ENCODE measurements at places on chromosomes 1 and 21.

- no peak for DNase-seq
Observed at GRCh38 chr1:153655333-153655732, 3.2 kb upstream of the SNAPIN start.

DNA sequence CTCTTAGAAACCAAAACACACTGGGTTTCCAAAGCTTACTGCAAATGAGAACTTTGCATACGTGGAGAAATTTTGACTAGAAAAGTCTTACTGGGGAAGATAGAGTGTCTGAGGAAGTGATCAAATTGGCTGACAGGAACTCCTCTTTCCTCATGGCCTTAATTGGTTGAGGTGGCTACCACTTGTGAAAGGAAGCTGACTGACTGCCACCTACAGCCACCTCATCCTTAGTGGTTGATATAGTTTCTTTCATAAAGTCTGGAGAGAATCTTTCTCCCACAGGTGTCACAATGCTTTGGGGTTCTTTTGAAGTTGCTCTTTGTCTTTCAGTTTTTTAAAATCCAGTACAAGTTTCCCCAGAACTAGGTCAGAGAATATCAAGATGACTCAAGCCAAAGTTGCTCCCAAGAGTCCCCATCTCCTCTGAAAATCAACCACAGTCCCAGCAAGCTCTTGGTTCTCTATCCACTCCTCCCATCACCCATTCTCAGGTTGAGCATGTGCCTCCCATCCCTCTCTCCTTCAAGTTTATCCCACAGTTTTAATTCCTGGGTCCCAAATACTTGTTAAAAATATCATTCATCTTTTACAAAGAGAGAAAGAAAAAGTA, 43.3 kb downstream of the GPR88 start:
- DNase-seq, result peak; percentile 46

DNA sequence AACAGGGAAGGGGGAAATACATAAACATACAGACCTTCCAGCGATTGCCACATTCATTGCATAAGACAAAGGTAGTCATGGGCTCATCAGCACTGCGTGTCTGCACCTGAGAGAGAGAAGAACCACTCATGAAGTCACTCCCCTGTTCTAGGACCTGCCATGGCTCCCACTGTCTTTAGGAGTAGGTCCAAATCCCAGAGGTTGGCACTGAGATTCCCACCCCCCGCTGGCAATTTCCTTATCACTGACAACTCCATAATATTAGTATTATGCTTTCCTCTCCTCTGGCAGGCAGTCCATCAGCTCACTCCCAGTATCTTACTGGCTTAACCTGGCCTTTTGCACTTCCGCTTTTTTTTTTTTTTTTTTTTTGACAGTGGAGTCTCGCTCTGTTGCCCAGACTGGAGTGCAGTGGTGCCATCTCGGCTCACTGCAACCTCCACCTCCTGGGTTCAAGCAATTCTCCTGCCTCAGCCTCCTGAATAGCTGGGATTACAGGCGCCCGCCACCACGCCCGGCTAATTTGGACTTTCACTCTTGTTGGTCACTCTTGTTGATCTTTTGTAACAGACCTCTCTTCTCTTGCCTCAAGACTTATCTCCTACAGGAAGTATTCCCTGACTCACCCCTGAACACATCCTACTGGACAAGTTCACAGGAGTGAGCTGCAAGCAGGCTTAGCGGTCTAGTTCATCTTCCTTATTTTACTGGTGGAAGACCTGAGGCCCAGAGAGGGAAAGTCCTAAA, 14.8 kb upstream of the ZNF436 start:
- DNase-seq, result peak; percentile 71

DNA sequence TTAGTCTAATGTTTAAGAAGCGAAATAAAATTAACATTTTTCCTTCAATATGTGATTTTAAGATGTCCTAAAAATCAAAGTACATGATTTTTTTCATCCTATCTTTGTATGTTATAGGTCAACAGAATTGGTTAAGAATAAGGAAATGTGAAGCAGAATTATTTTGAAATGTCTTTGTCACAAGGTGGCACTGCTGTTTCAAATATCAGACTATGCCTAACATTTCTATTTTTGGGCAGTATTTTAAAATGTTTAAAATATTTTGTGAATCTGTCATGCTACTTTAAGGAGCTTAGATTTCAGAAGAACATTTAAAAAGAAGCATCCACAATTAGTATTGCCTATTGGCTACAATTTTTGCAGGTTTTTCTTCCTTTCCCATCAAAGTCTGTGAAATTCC, 38.7 kb downstream of the AMY1C start:
- DNase-seq, result no peak

GRCh38 chr1:172533513-172534151, 682 bp downstream of the SUCO start:
- peak; percentile 31 for DNase-seq

GRCh38 chr1:40868051-40868723, 6.0 kb upstream of the CITED4 start:
- peak; percentile 58 for DNase-seq

DNA sequence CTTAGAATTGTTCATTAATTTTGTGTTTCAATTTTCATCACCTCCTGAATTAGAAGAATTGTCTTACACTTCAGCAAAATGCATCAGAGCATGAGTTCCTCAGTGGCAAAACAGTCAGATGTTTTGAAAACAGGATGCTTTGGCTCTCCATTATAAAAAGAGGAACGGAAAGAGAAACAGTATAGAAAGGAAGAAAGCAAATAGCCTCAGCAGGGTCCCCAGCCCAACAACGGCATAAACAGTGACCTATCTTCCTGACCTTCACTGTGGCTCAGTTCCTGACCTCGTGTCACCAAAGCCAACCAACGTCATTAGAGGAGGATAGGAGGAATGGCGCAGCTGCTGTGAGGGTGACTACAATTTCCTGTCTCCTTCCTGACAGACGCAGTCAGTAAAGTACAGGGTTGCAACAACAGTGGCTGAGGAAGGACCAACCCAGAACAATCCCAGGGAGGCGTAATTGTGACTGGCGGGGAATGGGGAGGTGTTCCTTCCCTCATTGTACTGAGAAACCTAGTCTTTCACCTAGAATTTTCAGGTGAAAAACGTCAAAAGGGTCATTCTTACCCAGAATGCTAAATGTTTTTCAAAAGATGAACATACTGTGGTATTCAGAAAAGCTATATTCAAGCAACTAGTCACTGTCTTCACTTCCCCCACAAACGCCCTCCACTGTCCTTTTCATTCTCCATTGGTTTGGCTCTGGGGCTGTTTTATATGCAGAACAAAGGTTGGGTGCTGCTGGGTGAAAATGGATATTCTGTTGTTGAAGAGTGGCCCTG, 197.9 kb upstream of the SGIP1 start:
- peak; percentile 99 for DNase-seq

GRCh38 chr1:34290831-34291230, 114.1 kb downstream of the C1orf94 start:
- no peak for DNase-seq

GRCh38 chr1:165680303-165680702, 18.1 kb downstream of the ALDH9A1 start:
- DNase-seq, result no peak

DNA sequence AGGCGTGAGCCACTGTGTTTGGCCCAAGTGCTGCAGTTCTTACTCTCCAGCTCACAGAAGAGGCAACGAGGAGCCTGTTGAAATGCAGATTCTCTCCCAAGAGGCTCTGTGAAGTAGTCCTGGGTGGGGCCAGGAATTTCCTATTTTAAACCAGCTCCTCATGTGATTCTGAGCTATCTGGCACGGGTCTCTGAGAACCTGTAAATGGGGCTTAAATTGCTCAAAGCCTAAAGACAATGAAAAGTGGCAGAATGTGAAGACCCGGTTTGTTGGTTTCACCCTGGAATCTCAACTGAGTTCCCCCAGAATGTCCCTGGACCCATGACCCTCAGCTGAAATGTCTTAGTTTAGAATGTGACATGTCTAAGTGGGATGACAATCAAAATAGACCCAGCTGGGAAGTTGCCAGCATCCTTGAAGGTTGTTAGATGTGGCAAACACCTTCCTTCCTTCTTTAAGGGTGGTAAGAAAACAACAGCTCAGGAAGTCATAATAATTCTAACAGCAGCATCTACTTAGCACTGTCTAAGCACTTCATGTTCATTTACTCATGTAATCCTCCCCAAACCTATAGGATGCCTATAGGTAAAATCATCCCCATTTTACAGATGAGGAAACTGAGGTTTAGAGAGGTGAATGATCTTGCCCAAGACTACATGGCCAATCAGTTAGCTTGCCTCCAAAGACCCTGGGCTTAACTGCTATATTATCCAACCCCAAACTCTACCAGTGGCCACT, 20.9 kb upstream of the ATP5PO start:
- peak; percentile 87 for DNase-seq

DNA sequence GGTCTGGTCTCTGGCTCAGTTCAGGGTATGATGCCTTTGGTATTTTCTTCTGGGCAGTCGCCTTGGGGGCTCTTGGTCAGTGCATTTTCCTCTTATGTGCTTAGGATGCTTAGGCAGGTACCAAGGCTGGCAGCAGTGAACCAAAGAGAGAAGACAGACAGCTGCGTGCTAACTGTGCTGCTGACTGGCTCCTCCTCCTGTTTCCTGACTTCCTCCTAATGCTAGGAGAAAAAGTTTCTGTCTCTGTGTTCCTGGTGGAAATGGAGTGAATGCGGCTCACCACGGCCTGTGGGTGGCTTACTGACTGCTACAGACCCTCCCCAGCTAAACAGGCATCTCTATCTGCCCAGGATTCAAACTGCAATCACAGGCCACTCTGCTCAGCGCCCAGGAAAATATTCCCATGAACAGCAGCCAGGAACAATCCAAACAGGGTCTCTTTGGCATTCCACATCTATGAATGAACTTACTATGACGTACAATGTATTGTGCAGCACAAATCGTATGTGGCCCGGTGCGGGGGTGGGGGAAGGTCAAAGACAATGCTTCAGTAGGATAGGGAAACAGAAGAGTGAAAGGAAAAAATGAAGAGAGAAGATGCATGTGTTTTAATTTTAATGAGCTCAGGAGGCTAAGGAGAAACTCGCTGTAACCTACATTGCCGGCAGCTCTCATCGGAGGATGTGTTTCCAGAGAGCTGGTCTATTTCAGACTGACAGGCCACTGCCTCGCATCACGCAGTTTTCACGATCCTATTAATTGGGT, 2.8 kb downstream of the ABCG1 start:
- peak; percentile 40 for DNase-seq

DNA sequence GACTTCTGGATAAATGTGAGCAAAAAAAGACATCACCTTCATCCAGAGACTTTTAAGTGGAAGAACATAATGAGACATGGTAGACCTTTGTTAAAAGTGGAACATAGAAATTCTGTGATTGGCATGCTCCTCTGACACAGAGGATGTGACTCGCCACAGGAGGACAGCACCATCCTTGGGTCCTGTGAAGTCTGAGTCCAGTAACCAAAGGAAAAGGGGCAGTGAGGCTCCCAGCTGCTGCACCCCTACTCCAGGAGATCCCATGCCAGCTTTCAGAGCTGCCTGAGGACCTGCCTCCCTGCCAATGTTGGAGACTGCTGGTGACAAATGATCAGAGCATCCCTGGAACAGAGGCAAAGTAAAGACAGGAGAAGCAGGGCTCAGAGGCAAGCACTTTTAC, 136.2 kb downstream of the BRINP2 start:
- DNase-seq, result no peak

DNA sequence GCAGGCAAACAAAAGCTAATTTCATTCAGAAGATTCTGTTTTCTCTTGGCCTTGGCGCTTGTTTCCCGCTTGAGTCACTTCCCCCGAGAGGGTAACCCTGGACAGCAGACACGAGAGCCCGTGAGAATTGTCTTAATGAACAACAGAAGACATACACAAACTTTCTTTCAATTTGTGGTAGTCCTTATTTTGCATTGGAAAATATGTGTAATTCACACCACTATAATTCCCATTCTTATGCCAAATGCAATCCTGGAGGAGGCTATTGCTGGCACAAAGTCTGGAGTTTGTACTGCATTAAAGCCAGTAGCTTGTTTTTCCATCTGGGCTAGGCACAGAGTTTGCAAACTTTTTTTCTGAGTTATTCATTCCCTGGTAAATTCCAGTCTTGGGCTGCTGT, 109.8 kb upstream of the IVNS1ABP start:
- no peak for DNase-seq

DNA sequence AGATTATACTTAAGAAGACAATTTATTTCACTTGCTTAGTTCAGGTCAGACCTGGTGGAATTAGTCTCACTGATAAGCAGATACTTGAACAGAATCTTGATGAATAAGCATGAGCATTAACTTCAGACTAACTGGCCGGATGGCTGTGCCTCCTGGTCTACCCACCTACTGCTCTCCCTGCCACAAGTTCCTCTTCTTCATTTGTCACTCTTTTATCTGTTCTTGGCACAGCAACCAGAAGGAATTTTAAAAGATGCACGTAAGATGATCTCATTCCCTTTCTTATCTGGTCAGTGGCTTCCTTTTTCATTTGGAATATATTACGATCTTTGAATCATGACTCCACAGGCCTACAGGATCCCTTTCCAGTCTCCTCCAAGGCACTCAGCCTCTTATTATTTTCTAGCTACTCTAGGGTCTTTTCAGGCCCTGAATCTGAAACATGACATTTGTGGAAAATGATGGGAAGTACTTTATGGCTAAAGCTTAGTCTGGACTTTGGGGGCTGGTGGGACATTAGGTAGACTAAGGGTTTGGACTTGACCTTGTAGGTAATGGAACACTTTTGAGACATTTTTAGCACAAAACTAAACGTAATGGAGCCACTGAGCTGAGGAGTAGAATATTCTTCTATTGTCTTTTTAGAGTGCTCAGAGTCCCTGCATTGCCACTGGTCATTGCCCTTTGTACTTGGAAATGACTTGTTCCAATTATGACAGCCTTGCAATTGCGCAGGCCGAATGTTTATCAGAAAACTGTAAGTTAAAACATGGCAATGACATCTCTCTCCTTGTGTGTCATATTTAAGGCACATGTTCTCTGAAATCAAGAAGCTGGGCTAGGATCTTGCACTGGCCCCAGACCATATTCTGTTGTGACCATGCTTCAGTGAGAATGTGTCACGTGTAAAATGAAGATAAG, 16.0 kb downstream of the ST6GALNAC3 start:
- DNase-seq, result peak; percentile 17

GRCh38 chr1:212703991-212704564, 4.4 kb upstream of the BATF3 start:
- no peak for DNase-seq

DNA sequence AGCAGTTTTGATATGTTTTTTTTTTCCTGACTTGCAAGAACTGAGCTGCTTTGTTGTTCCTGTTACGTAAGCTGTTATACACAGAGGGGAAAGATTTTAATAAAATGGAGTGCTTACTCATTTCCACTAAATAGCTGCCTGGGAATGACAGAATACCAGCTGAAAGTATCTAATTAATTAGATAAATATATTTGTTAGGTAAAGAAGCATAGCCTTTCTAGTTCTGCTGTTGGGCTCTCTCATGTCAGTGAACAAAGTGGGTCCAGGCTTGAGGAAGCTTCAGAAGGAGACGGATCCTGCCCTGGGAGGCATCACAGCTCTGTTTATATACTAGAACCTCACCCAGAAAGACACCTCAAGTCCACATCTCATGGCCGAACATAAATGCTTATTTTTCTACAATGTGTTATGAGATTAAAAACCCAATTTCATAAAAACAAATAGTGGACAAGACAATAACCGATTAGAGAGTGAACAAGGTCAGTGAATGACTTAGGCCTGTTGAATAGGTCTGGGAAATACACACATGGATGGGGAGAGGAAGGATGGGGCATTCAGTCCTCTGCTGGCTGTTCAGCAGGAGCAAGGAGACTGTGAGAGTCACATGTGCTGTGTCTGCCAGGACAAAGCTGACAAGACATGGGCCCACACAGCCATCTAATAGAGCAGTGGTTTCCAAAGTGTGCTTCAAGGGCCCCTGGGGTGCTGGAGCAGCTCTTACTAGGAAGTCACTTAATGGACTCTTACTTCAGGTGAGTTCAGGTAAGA, 20.6 kb downstream of the TRAF5 start:
- no peak for DNase-seq

GRCh38 chr1:22884806-22885530, 87.7 kb downstream of the LACTBL1 start:
- peak; percentile 31 for DNase-seq

GRCh38 chr1:158102881-158103674, 77.6 kb upstream of the CD1D start:
- no peak for DNase-seq
